ENCODE measurements at places on chromosomes 1 and 21.
A peak's percentile ranks its signal among the peaks of the same experiment; 100 is the strongest.

DNA sequence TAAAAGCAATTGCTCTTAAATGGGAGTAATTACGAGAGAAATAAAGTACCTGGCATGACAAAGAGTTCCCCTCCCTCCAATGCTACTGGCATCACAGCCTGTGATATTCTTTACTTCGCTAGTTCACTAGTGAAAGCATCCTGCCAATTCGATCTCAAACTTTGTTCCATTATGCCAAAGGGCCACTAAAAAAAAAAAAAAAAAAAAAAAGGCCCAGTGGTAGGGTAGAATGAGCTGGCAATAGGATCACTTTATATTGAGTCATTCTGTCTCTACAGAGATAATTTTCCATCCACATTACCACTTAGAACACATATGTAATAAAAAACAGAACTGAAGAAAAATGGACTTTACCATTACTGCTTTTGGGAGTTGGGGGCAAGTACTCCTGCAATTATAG is 11.2 kb downstream of the PUM1 start:
- no peak for DNase-seq

DNA sequence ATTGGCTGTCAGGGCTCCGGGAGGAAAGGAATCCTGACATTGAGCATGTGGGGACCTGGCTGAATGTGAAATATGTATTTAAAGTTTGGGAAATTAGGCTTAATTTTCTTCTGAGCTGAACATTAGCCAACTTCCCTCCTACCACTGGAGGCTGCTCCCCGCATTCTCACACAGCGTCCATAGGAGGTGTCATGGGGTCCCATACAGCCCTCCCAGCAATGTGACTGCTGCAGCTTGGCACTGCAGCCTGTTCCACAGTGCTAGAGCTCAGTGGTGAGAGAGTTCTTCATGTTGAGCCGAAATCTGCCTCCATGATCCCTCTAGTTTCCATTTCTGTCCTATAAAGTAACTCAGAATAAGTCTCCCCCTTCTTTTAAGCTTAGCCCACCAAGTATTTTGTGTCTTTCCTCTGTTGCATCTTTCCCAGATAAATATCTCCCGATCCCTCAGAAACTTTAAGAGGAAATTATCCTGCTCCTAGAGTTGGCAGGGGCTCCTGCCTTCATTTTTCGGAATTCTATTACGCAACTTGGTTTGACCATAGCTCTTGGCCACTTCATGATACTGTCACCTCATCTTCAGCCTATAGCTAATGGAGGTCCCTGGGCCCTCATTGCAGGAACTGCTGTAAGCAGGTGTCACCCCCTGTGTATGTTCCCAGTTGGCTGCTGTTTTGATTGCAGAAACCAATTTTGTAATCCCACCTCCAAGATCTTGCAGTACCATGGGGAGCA is 2.0 kb downstream of the FCRL6 start:
- no peak for DNase-seq

GRCh38 chr1:196121181-196121580 is 487.1 kb downstream of the KCNT2 start:
- DNase-seq, result no peak

DNA sequence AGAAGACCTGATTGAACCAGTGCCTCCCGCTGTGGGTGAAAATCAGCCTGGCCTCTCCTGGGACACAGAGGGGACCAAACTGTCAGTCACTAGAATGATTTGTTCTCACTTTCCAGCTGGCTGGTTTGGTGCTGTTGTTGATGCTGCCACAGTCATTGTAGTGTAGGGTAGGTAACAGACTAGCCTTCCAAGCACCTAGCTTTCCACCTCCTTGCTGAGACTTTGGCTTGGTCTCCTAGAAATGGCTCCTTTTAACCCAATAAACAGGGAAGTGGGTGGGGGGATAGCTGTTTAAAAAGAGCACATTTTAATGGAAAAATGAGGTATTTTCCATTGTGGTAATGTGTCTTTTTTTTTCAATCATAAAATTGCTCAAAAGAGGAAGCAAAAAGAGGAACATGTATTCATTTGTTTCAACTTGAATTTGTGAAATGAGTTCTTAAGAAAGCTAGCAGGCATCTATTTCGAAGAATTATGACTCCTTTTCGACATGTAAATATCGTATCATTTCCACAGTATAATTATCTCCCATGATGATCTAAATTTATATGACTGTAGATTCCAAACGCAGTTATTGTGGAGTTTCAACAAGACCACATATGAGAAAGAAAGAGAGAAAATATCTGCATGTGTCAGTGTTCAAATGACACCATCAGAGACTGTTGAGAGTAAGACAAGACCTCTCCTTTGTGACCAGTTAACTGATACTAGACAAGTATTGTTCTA is 190.1 kb downstream of the HLX start:
- DNase-seq, result no peak

GRCh38 chr1:20248971-20249612 is 41.6 kb upstream of the VWA5B1 start:
- peak; percentile 34 for DNase-seq

Data from stimulated activated CD4-positive, alpha-beta T cell treated with anti-CD3 and anti-CD28 coated beads, Interleukin-12 subunit alpha, Interleukin-12 subunit beta, amount 100 ng/mL, for 48 hours (primary cell).